Foreskin fibroblast (primary cell): ENCODE measurements at places on chromosomes 4 and X.
A peak's percentile ranks its signal among the peaks of the same experiment; 100 is the strongest.

DNA sequence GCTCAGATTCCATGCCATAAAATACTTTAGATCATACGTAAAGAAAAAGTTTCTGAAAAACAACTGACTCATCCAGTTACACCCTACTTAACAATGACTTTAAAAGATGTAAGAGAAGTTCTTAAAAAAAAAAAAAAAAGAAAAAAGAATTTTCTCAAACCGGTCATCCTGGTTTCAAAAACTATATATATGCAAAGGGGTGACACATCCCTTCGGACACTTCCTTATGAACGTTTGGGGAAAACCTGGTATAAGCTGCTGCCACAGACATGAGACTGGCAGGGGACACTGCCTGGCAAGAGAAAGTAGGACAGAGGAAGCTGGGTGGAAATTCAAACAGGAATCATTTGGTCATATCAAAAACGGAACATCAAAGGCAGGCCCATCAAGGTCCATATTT is 81.2 kb upstream of the PRSS48 start:
- peak; percentile 51 for DNase-seq

GRCh38 chrX:42462917-42463316 is 315.0 kb downstream of the PPP1R2C start:
- DNase-seq, result no peak

DNA sequence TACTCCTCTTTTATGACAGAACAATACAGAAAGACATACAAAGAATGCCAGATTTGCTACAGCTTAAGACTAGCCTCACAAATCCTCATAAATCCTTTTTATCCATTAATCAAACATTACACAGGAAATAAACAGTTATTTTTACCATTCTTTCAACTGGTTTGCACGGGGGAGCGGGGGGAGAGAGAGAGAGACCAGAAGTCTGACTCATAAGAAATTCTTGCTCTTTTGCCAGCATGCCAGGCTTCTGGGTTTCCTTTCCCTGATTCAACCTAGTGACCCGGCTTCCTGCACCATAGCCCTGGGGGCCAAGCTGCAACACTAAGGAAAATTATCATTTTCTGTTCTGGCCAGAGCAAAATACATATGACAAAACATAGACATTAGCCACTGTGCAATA is 6.8 kb upstream of the RRAGB start:
- peak; percentile 47 for DNase-seq

GRCh38 chr4:20019310-20020015 is 232.2 kb upstream of the SLIT2 start:
- peak; percentile 57 for DNase-seq

GRCh38 chr4:62622089-62622488 is 1422.0 kb downstream of the ADGRL3 start:
- DNase-seq, result no peak

DNA sequence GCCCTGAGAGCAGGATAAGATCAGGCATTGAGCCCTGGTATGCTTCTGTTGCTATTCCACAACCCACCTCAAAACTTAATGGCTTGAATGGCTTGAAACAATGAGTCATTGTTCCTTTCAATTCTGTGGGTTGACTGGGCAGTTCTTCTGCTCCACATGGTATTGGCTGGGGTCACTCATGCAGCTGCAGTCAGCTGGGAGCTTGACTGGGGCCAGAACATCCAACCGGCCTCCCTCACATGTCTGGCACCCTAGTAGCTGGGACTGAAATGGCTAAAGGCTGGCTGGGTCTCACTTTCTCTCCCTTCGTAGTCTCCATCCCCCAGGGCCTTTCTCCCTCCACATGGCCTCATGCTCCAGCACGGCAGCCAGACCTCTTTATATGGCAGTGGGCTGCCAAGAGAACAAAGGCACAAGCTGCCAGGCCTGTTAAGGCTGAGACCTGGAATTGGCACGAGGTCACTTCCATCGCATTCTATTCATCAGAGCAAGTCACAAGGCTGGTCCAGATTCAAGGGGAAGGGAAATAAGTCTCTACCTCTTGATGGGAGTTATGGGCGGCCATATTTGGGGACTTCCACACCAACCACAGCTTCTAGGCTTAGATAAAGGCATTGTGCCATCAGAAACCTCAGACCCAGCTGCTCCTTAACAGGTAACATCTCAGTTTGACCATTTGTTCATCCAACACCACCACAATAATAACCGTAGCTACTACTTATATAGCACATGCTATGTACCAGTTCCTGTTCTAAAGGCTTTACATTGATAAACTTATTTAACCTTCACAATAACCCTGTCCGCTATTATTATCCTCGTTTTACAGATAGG is 159.7 kb upstream of the ATP6AP2 start:
- DNase-seq, result no peak

DNA sequence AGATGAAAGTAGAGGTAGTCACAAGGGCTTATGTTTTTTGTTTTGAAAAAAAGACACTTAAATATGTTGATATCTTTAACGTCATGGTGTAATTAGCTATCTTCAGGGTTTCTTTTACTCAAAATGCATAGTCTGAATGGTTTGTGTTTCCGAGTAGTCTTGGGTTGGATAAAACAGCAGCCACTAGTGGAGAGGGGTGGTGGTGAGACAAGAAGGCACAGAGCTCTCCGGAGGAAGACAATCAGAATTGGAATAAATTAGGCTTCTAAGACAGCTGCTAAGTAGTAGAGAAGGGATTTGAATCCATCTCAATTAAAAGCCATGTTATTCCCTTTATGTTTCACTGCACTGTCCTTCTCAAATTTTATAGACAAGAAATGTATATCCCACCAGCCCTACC is 240.4 kb upstream of the VEGFC start:
- DNase-seq, result peak; percentile 25

GRCh38 chr4:57139783-57140182 is 29.6 kb upstream of the IGFBP7 start:
- no peak for DNase-seq

GRCh38 chr4:177582992-177583391 is 140.8 kb upstream of the AGA start:
- peak; percentile 7 for DNase-seq

DNA sequence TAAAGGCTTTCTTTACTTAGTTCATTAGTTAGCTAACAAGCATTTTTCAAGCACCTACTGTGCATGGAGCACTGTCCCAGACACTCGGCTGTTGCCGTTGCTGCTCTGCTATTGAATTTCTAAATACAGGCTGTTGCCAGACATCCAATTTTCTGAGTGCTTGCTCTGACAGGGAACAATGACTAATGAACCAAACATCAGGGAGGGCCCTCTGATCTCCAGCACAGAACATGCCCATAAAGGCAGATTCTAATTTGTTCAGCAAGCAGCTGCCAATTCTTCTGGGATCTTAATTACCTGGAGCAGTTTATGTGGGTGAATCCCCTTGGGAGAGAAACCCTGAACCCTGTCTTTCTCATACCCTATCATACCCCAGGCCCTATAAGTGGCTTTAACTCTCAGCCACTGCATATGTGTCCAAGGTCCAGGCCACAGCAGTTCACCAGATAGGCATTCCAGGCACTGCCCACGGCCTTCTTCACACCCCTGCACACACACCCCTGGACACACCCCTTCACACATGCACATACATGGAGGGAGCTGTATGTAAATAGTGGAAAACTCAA is 27.9 kb downstream of the TSC22D3 start:
- DNase-seq, result peak; percentile 54

GRCh38 chrX:48560056-48560455 is 14.2 kb upstream of the RBM3 start:
- DNase-seq, result no peak

GRCh38 chrX:50386520-50386919 is 84.1 kb downstream of the DGKK start:
- DNase-seq, result no peak

- no peak for DNase-seq
Observed at GRCh38 chrX:11352296-11352741, 59.1 kb downstream of the AMELX start.

GRCh38 chrX:34638116-34638515 is 19.0 kb downstream of the TMEM47 start:
- peak; percentile 63 for DNase-seq

GRCh38 chr4:132605551-132605950 is 543.5 kb upstream of the PCDH10 start:
- no peak for DNase-seq

DNA sequence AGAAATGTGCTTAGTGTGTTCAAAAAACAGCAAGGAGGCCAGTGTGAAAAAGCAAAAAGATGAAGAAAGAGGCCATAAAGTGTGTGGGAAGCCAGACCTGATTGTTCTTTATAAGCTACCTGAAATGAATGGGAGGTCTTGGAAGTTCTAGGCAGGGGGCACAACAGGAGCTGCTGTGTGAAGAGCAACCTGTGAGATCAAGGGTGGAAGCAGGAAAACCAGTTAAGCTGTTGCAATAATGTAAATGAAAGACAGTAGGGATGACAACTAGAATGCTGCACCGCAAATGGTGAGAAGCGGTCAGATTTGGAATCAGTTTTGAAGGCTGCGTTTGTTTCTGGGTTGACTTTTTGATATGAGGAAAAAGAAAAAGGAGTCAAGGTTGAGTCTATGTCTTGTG is 123.5 kb downstream of the TMEM144 start:
- DNase-seq, result no peak

DNA sequence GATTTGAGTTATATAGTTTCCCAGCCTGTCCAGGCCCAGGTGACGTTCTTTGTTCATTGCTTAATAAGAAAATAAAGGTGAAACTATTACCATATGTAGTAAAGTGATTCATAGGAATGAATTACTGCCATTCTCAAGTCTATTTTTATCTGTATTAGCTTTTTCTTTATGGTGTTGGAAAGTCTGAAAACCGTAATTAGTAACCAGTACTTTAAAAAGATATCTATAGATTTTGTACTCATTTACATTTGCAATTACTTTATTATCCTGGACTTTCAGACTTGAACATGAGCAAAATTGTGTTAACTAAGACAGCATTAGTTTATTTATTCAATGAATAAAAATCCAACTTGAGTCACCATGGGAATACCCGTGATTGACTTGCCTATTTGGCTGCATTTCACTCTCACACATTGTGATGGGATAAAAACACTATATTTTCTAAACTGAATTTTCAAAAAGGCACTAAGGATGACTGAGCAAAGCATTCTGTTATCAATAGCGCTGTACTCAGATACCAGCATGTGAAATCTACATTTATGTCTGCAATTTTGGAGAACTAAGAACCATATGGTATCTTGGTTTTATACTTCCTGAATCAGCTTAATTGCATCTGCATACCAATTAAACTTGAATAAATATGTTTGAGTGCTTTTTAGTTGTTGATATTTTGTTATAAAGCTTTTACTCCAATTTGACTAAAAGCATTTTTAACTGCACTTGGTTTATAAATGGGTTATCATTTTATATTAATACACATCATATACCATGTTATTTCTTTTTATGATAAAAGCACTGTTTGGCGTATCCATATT is 154.6 kb downstream of the CCSER1 start:
- DNase-seq, result no peak

DNA sequence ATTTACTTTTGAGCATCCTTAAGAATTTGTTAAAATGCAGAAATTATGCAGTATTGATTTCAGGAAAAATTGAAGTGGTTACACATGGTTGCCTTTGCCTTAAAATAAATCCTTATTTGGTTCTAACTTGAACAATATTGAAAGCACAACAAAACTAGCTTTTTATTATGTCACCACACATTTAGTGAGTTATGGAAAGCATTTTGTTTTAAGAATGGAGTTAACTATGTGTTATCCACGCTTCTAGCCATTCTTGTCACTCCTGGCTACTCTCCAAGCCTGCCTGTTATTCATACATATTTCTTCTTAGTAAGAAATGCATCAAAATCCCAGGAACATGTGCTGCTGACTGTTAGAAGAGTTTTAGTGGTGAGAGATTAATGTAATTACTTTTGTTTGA is 73.9 kb downstream of the FAT4 start:
- peak; percentile 62 for DNase-seq

DNA sequence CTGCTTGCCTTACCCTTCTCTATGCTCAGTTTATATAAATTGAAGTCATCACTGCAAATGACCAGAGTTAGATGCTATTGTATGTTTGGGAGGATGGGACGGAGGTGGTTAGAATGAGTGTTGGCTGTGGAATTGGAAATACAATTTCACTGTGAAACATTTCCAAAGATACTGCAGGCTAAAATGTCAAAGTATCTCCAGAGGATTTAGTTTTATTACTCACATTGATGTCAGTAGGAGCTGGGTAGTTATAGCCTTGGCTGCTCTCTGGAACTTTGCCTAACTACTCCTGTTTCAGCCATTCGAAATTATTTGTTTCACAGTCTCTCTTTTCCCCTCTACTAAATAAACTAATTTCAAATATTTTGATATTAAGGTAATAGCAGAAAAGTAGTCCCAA is 92.6 kb upstream of the PPP3CA start:
- DNase-seq, result peak; percentile 11

DNA sequence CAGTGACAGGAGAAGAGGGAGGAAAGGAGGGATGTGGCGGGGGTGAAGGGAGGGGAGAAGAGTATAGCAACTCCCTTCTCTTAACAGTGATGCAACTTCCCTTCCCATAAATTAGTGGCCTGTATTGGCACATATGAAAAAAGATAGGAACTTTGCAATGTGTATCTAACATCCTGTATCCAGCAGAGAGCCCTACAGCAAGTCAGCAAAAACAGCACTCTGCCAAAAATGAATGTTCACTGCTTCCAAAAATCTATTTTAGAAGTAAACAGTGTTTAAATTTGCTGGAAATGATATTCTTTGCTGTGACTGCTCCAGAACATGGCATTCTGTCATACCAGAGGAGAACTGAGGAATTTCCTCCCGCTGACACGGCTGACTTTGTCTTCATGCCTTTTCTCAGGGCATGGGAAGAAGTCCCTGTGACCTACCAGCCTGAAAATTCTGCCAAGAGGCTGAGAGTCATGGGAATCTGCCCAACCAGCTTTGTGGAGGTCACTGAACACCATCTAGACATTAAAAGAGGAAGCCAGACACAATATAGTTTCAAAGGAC is 343.4 kb upstream of the RASGEF1B start:
- no peak for DNase-seq

GRCh38 chr4:99054428-99054994 is 34.1 kb downstream of the ADH5 start:
- DNase-seq, result no peak

GRCh38 chr4:16205298-16206164 is 20.7 kb downstream of the TAPT1 start:
- no peak for DNase-seq

DNA sequence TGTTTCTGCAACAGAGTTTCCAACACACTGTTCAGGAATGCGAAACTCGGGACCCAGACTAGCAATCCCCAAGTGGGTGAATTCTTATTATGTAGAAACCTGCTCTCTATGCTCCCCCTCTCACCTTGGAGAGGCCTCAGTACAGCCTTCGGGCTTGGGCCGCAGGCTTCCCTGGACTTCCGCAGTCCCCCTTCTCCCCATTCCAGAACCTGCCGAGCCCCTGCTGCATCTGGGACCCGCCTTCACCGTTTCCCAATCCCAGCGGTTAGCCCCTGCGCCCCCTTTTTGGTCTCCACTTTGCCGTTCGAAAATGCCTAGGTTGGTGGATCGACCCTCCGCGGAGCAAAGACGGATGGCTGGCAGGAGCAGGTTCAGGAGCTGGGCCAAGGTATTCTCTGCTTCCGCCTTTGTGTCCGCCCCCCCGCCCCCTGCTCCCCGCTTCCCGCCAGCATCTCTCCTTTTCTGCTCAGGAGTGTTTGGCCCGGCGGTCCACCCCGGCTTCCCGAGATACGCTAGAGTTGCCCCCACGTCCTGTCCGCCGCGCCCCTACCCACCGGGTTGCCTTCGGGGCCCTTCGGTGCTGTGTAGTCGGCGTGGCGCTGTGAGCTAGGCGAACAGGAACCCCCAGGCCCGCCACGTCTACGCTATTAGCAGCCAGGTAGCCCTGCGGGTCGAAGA is 11.5 kb downstream of the HAND2 start:
- no peak for DNase-seq
